ENCODE measurements at places on chromosomes 2 and 18. TPM values are rescaled to one million over a fixed set of nuclear protein-coding genes. Genes with fewer than 3 reads are reported as not detected.

DNA sequence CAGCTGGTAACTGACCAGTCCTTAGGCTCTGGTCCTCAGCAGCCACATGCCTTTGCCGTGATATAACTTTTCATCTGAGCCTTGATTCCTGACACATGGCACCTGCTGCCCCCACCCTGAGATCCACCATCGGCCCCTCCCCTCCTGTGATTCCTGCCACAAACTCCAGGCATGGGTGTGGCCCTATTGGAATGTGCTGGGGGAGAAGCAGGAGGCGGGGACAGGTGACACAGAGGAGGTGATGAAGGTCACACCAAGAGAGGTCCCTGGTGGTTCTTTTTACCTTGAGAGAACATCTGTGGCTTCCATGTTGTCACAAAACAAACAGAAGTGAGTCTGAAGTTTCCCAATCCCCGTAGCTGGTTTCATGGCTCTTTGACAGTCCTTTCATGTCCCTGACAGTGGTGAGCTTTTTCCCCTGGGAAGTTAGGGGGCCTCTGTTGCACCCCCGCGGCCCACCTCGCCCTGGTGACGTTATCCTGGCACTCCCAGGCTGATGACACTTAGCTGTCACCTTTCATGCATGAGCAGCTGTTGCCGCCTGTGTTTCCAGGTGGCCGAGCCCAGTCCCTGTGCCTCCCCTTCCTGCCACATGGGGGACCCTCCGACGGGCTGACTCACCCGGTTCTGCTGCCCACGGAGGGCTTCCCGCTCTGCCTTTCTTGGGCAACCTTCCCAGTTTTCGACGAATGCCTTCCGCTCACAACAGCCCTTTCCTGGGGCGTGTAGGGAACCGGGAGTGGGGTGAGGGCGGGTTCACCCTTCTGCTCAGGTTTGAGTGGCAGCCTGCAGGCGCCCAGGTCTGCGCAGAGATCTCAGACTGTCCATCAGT is 66.3 kb upstream of the GLI2 start:
- DNase-seq, result peak; percentile 53
- no peak overlapping the region for H3K27ac ChIP-seq
- H3K4me1 ChIP-seq, result no peaks in the 10 kb centered on the region
- no peak overlapping the region for H3K4me3 ChIP-seq
- H3K27me3 ChIP-seq, result peaks cover 17% of the 10 kb centered on the region

- H3K36me3 ChIP-seq, result no peaks in the 10 kb centered on the region
- H3K27me3 ChIP-seq, result no peaks in the 10 kb centered on the region
- no peaks in the 10 kb centered on the region for H3K4me1 ChIP-seq
- H3K27ac ChIP-seq, result no peak overlapping the region
- H3K4me3 ChIP-seq, result no peak overlapping the region
- DNase-seq, result no peak
Measured at GRCh38 chr18:407626-408224, 92.8 kb downstream of the COLEC12 start.

DNA sequence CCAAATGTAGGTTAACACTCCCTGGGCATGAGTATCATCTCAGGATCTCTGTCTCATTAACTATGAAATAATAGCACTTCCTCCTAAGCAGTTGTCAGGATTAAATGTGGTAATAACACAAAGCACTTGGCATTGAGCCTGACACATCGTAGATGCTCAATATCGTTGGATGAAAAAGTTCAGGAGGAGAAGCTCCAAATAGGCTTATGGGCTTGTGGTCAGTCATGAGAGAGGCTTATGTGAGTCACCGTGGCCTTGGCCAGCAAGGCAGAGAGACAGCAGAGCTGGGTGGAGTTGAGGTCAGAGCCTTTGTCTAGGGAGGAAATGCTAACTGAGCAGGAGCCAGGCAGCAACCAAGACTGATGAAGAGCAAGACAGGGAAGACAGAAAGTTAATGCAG is 68.3 kb upstream of the PPM1B start:
- H3K4me1 ChIP-seq, result peaks cover 7% of the 10 kb centered on the region
- H3K27ac ChIP-seq, result peak overlapping the region; percentile 40
- H3K4me3 ChIP-seq, result no peak overlapping the region

- no peaks in the 10 kb centered on the region for H3K36me3 ChIP-seq
- no peak overlapping the region for H3K4me3 ChIP-seq
- no peaks in the 10 kb centered on the region for H3K27me3 ChIP-seq
- H3K4me1 ChIP-seq, result peaks cover 10% of the 10 kb centered on the region
- no peak overlapping the region for H3K27ac ChIP-seq
- DNase-seq, result no peak
Measured at GRCh38 chr18:23714576-23714975, 25.3 kb downstream of the LAMA3 start.

DNA sequence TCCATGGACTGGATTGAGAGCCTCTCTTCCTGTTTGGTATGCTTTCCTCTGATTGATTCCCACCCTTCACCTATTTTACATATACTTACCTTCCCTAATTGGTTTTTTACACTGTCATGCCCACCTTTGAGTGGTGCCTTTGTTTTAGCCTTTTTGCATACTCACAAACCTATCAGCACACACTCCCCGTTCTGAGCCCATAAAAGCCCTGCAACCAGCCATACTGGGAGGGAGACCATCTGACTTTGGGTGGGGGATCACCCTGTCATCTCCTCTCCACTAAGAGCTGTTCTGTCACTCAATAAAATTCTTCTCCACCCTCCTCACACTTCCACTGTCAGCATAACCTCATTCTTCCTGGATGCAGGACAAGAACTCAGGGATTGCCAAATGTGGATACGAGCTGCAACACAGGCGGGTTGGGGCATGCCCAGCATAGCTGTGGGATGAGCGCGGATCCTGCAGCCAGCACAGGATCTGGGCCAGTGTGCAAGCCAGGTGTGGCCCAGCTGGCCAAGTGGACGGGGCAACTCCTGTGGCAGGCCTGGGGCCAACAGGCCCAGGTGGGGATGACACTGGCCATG is 9.4 kb upstream of the MOB1A start:
- H3K4me3 ChIP-seq, result no peak overlapping the region
- peak; percentile 82 for DNase-seq
- H3K36me3 ChIP-seq, result no peaks in the 10 kb centered on the region
- H3K27me3 ChIP-seq, result peaks cover 3% of the 10 kb centered on the region
- H3K4me1 ChIP-seq, result peaks cover 3% of the 10 kb centered on the region

- no peak overlapping the region for H3K4me3 ChIP-seq
- no peaks in the 10 kb centered on the region for H3K4me1 ChIP-seq
- no peak overlapping the region for H3K27ac ChIP-seq
- DNase-seq, result peak; percentile 20
Measured at GRCh38 chr2:207601774-207602173, 23.4 kb downstream of the METTL21A start.

GRCh38 chr2:32061973-32062861 is 1.1 kb upstream of the SPAST start:
- H3K36me3 ChIP-seq, result no peaks in the 10 kb centered on the region
- peak; percentile 28 for DNase-seq
- H3K27ac ChIP-seq, result peak overlapping the region; percentile 13
- H3K27me3 ChIP-seq, result no peaks in the 10 kb centered on the region
- H3K4me3 ChIP-seq, result peak overlapping the region; percentile 66

DNA sequence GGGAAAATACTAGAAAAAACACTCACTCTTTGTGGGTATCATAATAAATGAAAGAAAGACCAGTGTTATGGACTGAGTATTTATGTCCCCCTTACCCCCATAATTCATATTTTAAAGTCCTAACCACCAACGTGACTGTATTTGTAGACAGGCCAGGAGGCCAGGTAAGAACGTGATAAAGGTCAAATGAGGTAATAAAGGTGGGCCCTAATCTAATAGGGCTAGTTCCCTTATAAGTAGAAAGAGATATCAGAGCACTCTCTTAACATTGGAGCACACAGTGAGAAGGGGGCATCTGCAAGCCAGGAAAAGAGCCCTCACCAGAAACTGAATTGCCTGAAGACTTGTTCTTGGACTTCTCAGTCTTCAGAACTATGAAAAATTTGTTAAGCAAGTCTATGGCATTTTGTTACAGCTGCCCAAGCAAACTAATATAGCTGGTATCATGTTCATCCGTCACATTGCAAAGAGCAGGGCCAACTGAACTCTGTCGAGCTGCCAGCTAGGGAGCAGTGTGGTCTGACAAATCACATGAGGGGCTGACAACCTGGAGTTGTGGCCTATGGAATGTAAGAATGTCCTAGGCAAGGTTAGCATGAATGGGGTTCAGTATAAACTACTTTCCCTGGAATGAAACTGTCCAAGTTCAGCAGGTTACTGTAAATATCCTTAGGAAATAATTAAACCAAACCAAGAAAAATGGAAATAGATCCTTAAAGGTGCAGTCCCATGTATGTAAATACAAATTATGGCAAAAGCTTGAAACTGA is 280.9 kb downstream of the ZNF385B start:
- DNase-seq, result peak; percentile 20
- no peaks in the 10 kb centered on the region for H3K27me3 ChIP-seq
- no peaks in the 10 kb centered on the region for H3K36me3 ChIP-seq
- H3K4me1 ChIP-seq, result no peaks in the 10 kb centered on the region
- H3K27ac ChIP-seq, result no peak overlapping the region

GRCh38 chr2:552906-553305 is 124.3 kb downstream of the TMEM18 start:
- no peaks in the 10 kb centered on the region for H3K4me1 ChIP-seq
- no peak for DNase-seq
- H3K27ac ChIP-seq, result no peak overlapping the region
- H3K36me3 ChIP-seq, result no peaks in the 10 kb centered on the region
- no peaks in the 10 kb centered on the region for H3K27me3 ChIP-seq
- H3K4me3 ChIP-seq, result no peak overlapping the region

GRCh38 chr2:217739741-217740140 is 263.1 kb downstream of the TNS1 start:
- DNase-seq, result no peak
- no peaks in the 10 kb centered on the region for H3K4me1 ChIP-seq
- H3K4me3 ChIP-seq, result no peak overlapping the region
- H3K27ac ChIP-seq, result no peak overlapping the region
- H3K27me3 ChIP-seq, result no peaks in the 10 kb centered on the region

DNA sequence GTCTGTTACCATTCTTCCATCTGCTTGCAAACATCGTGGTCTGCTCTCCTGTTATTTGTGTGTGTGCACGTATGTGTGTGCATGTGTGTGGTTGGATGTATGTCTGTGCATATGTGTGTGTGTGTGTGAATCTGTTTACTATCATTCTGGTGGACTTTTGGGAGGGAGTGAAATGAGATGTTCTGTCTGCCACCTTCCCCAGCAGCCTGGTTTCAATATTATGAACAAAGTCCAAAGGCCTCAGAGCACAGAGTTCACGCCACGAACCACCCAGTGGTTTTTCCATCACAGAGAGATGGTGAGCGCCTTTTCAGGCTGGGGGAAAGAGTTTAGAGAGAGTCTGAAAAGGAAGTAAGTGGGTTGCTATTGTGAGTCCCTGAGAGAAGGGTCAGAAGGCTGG is 67.1 kb upstream of the YWHAQ start:
- no peak overlapping the region for H3K27ac ChIP-seq
- no peak for DNase-seq
- no peak overlapping the region for H3K4me3 ChIP-seq

DNA sequence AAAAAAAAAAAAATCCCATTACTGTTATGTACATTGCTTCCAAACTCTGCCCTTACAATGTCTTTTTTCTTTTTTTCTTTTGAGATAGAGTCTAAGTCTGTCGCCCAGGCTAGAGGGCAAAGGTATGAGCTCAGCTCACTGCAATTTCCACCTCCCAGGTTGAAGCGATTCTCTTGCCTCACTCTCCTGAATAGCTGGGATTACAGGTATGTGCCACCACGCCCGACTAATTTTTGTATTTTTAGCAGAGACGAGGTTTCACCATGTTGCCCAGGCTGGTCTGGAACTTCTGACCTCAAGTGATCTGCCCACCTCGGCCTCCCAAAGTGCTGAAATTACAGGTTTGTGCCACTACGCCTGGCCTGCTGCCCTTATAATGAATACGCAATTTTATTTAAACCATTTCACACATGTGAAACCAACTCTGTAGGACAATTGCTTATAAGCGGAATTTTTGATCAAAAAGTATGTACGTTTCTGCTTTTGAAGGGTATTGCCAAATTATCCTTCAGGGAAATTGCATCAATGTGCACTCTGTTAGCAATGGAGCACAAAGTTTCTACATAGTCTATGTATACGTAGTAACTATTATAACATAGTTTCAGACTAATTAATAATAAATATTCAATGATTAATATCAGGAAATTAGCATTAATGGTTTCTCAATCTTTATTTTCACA is 55.7 kb upstream of the ACTR3 start:
- H3K27ac ChIP-seq, result no peak overlapping the region
- H3K27me3 ChIP-seq, result no peaks in the 10 kb centered on the region
- H3K36me3 ChIP-seq, result no peaks in the 10 kb centered on the region
- DNase-seq, result no peak

GRCh38 chr18:76459687-76460350 is 35.2 kb downstream of the ZNF516 start:
- H3K27ac ChIP-seq, result peak overlapping the region; percentile 94
- H3K36me3 ChIP-seq, result peaks cover 5% of the 10 kb centered on the region
- peak; percentile 98 for DNase-seq
- no peaks in the 10 kb centered on the region for H3K27me3 ChIP-seq
- H3K4me3 ChIP-seq, result no peak overlapping the region

GRCh38 chr2:212517693-212518092 is 20.9 kb downstream of the ERBB4 start:
- H3K27me3 ChIP-seq, result no peaks in the 10 kb centered on the region
- no peak overlapping the region for H3K27ac ChIP-seq
- no peak for DNase-seq
- H3K36me3 ChIP-seq, result no peaks in the 10 kb centered on the region
- H3K4me1 ChIP-seq, result no peaks in the 10 kb centered on the region

- H3K36me3 ChIP-seq, result peaks cover 12% of the 10 kb centered on the region
- H3K27ac ChIP-seq, result no peak overlapping the region
- H3K4me3 ChIP-seq, result no peak overlapping the region
- no peak for DNase-seq
Measured at GRCh38 chr2:218631837-218632236, 24.1 kb downstream of the PLCD4 start.

GRCh38 chr2:143839456-143839855 is 680.5 kb downstream of the ZEB2 start:
- H3K4me3 ChIP-seq, result no peak overlapping the region
- no peak overlapping the region for H3K27ac ChIP-seq
- H3K36me3 ChIP-seq, result no peaks in the 10 kb centered on the region
- no peaks in the 10 kb centered on the region for H3K27me3 ChIP-seq
- no peak for DNase-seq

DNA sequence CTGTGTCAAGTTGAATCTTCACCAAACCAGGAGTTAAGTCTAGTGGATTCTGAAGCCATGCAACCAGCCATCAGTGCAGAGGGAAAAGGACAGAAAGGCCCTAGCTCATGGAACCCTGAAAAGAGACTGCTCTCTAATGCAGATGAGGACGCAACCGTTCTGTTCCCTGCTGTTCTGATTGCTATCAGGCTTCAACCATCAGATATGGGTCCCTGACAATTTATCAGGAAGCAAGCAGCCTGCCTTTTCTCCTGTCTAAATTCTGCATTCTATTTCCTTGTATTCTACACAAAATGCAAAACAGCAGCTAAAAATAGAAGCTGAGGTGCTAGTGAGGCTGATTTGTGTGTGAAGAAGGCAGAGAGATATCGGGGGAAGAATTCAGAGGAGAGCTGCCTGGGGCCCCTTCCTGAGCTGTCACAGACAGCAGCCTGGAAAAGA is 68.4 kb upstream of the RTN4 start:
- H3K4me3 ChIP-seq, result no peak overlapping the region
- no peak overlapping the region for H3K27ac ChIP-seq
- no peaks in the 10 kb centered on the region for H3K27me3 ChIP-seq
- DNase-seq, result no peak
- no peaks in the 10 kb centered on the region for H3K36me3 ChIP-seq

The CDH19 gene
- not detected for total RNA-seq

The FNDC4 gene
- total RNA-seq, result 18.3 TPM

The VWA3B gene
- total RNA-seq, result 0.26 TPM

The FAM110C gene
- 0.26 TPM for total RNA-seq

The SNTG2 gene
- total RNA-seq, result not detected

The TIGD1 gene
- 2.1 TPM for total RNA-seq

The RGPD3 gene
- total RNA-seq, result 0.17 TPM

The RIT2 gene
- total RNA-seq, result not detected
